ENCODE measurements at places on chromosomes 2 and 18.

DNA sequence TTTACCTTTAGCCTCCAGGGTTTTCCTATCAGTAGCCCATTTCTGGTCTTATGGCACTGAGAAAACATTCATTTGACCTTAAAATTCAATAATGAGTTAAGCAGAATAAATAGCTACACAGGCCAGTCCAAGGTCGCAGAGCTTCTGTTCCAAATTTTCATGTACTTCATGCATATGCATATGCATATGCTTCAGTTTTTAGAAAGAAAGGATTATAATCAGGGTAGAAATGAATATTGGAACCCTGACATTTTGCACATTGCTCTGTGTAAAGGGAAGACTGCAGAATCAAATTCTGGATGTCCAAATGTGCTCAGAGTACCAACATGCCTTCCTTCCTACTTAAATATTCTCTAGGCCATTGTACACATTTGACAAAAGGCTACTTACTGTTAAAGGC, 104.9 kb downstream of the DPP4 start:
- DNase-seq = no peak

- no peak for DNase-seq
Observed at GRCh38 chr2:144751142-144751905, 231.4 kb upstream of the ZEB2 start.

- DNase-seq = no peak
Observed at GRCh38 chr2:26521913-26522180, 43.9 kb upstream of the OTOF start.

GRCh38 chr2:214592011-214592410, 181.2 kb downstream of the VWC2L start:
- no peak for DNase-seq

GRCh38 chr2:25829377-25829704, 48.9 kb downstream of the ASXL2 start:
- no peak for DNase-seq

DNA sequence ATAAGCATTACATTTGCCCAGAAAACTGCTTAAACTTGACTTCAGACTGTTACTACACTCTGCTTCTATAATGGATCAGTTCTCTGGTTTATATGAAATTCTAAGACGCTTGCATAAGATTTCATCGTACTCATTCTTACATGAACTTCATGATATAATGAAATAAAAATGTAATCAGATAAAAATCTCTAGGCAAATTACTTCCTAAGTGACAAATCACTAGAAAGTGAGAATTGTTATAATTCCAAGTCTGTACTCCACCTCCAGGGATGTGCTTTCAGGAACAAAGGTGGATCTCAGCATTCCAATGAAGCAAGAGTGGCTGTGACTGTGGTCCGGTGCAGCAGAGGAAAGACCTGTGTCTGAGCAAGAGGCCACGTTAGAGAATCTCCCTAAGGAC, 226.2 kb downstream of the PIEZO2 start:
- DNase-seq = no peak

DNA sequence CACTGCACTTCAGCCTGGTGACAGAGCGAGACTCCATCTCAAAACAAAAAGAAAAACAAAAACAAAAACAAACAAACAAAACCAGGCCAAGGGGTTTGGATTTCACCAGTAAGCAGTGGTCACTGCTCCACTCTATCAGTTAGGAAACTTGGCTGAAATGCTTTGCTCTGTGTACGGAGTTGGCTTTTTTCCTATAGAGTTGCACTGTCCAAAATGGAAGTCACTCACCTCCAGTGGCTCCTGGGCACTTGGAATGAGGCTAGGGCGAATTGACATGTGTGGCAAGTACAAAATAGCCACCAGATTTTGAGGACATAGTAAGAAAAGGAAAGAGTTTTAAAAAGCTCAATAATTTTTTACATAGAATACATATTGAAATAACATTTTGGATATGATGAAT, 228.7 kb downstream of the LOXHD1 start:
- DNase-seq = no peak

GRCh38 chr2:197167608-197168314, 142.8 kb downstream of the ANKRD44 start:
- DNase-seq = no peak

GRCh38 chr2:69034122-69034521, 21.1 kb downstream of the ANTXR1 start:
- DNase-seq = no peak

GRCh38 chr2:584863-585823, 92.1 kb downstream of the TMEM18 start:
- DNase-seq = peak; percentile 89

DNA sequence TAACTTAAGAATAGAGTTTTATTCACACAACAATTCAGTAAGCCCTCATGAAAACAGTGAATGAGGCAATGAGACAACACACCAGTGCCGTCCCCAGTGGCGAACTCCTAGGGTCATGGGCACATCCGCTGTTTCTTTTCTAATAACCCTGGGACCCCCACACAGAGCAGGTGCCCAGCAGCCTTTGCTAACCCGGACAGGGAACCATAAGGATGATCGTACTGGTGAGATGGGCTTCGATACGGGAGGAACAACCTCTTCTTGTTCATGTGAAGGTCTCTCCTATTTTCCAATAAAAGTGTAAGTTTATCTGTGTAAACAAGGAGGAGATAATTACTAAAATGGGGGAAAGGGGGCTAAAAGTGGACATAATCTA, 97.4 kb upstream of the MGAT4A start:
- no peak for DNase-seq

GRCh38 chr2:46216213-46216612, 81.0 kb upstream of the EPAS1 start:
- no peak for DNase-seq

DNA sequence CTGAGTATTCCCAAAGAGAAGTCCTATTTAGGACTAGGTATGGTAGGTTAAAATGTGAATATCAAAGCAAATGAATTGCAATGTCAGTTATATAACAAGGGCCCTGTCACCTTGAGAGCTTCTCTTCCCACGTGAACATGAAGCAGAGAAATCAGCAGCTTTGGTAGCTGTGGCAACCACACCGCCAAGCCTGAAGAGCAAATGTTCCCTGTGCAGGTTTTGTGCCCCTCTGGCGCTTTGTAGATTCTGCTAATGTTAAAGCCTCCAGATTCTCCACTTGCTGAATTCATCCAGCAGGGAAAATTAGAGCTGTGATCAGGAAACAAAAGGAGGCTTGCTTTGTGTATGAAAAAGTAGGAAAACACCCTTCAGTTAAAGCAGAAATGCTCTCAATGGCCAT, 322.6 kb downstream of the RBM43 start:
- no peak for DNase-seq

DNA sequence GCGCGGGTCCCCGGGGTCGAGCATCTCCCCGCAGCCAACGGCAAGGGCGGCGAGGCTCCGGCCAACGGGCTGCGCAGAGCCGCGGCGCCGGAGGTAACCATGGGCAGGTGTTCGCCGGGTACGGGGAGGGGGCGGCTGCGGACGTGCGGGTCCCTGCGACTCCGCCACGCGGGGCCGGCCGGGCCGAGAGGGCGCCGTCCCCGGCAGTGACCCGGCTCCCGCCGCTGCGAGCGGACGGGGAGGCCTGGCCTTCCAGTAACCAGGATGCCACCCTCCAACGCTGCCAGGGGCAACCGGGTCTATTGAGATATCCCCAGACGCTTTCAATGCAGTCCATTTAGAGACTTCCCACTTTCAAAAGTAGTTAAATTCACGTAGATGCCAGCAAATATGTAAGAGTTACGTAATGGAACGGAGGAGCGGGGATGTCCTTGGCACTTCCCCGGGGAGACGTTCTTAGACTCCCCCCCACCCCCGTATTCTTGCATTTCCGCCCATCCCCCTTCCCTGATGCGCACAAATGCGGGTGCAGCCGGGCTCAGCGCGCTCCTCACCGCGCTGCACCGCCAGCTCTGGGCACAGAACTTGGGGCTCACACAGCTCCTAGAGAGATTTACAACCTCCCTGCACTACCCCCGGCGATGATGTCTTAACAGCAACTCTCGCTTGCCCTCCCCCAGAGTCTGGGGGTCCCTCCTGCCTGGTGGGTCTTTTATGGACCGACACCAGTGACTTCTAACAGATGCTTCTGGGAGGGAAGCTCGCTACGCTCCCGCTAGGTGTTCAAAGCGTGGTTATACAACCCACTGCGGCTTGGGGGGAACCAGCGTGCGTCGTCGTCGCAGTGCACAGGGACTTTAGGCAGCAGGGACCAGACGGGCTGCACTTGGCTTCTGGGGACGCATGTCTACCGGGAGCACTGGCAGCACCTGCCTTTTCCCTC, 657 bp downstream of the SGPP2 start:
- DNase-seq = peak; percentile 39

- DNase-seq = no peak
Observed at GRCh38 chr2:199197448-199197847, 260.3 kb downstream of the SATB2 start.

GRCh38 chr2:66700677-66701066, 265.7 kb downstream of the MEIS1 start:
- no peak for DNase-seq

DNA sequence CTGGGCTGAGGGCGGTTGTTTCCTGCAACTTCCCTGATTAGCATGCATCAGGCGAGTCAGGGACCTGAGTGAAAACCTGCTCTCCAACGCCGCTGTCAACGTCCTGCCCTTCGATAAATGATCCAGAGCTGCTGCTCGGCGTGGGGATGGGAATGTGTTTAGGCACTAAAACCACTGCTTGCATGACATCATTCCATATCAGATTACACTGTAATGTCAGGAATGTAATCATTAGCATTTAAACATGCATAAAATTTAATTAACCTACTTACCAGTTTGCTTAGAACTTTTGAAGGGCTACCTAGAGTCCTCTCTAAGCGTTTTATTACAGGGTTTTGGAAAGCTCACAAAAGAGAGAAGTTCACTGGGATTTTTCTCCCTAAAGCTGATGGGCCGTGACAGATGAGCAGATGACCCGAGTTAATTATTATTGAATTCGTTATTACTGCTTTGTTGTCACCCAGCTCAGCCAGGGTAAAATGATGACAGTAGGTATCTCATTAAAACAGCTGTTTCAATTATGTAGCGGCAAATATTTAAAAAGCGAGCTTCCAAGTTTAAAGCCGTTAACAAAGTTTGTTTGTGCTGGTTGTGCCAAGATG, 685.6 kb upstream of the SALL3 start:
- no peak for DNase-seq

DNA sequence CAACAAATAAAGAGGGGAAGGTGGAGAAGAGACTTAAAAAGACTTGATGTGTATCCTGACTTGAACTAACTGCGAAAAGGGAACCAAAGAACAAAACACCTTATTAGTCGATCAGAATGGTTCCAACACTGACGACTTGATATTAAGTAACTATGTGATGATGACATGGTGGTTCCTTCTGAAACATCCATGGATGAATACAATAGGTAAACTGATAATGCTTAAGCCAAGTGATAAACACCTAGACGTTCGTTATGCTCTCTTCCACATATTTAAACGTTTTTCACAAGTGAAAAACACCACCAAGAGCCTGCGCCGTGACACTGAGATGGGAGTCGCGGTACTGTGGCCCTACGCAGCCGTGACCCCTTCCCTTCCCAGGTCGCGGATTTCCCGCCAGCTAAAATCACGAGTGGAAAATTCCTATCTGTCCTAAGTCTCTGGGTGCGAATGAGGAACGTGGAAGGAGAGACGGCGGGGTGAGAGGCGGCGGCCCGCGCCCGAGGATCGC, 797 bp downstream of the TTC32 start:
- peak; percentile 43 for DNase-seq

- no peak for DNase-seq
Observed at GRCh38 chr2:215260097-215260677, 51.7 kb upstream of the ATIC start.

DNA sequence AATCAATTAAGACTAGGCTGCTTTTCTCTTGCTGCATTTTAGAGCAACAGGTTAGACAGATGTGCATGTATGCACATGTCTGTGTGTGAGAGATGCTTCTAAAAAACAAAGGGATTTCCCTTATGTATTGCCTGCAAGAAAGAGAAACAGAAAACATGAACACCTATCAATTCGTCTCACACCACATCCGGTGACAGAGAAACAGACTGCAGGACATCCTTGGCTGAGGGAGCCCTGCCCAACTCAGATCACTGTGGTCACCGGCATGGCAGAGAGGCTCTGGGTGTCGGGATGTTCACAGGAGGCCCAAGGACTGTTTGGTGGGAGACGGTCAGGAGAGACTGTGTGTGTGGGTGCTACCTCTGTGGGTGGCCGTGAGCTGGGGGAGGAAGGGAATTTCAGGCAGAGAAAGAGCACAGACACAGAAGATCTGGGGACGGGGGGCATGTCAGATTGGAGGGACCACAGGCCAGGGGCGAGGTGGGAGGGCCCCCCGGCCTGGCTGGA, 24.9 kb downstream of the FHL2 start:
- DNase-seq = no peak

DNA sequence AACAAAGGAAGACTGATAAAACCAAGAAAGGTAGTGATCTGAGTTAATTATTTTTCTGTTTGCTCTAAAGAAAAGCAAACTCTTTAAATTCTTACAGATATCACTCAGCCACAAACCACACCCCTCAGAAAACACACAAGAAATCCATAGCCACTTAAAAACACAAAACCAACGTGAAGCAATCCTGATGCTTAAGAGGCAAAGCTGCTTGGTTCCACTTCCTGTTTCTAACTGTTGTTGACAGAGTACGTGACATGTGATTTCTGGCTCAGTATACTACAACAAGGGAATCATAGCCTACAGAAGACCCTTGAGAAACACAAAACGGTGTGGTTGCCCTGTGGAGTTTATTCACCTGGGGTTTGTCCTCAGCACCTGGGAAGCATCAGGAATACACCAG, 240.9 kb upstream of the APCDD1 start:
- no peak for DNase-seq

DNA sequence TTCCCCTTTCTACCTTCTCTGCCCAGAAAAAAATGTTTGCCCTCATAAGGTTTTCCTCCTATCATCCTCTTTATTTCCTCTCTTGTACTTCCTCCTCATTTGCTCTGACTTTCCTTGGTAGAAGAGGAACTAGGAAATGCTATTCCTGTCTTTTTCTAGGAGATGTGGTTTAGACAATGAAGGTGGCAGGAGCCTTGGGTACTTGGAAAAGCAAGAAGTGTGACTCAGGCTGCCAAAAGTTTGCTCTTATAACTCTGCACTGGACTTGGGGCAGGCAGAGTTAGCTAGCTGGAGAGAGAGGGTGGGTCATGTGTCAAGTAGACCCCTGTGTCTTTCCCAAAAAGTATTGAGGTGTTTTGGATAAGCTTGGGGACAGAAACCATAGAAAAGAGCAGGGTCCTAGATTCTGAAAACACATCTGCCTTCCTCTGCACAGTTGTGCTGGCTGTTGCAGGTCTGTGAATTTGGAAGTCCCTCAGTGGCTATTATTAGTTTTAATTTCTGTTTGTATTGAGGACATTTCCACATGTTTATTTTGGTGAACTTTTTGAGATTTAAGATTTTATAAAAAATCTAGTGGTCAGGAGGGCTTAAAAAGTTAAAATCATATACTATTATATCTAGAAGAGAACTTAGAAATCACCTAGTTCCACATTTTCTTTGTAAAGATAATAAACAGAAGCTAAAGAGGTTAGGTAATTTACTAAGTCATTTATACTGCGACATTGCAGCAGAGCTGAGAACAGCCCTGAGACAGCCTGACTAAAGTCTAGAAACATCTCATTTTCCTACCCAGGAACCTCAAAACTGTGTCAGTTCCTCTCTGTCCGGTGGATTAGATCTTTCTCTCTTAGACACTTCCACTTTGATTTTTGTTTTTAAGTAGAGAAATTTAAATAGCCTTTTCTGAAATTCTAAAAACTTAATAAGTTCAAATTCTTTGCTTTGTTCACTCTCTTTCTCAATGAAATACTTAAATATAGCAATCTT, 16.0 kb downstream of the INSIG2 start:
- DNase-seq = no peak

GRCh38 chr2:77666251-77666980, 144.2 kb upstream of the LRRTM4 start:
- no peak for DNase-seq

GRCh38 chr18:55096263-55096951, 137.1 kb upstream of the CCDC68 start:
- peak; percentile 21 for DNase-seq

GRCh38 chr2:151052850-151053660, 208.6 kb downstream of the RBM43 start:
- no peak for DNase-seq
